ENCODE measurements at places on chromosomes 3 and 15.

GRCh38 chr15:36977659-36978058 is 122.7 kb downstream of the MEIS2 start:
- DNase-seq = no peak

- DNase-seq = no peak
These were observed 765.1 kb downstream of the ROBO1 start for GRCh38 chr3:79002465-79003372.

DNA sequence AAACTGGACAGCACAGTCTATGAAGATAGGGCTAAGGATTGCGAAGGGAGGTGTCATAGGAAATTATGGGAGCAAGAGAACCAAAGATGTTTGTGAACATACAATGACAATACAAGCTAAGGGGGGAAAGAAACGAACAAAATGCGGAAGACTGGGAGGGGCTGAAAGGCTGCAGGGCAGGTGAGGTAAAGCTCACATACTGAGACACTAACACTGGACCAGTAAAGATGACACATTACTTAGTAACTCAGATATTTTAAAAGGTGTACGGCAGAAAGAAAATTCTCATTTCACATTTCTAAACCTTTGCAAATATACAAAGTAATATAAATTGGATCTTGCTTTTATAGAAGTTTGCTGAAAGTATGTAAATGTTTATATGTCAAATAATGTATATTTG is 10.1 kb downstream of the CLDND1 start:
- DNase-seq = no peak

DNA sequence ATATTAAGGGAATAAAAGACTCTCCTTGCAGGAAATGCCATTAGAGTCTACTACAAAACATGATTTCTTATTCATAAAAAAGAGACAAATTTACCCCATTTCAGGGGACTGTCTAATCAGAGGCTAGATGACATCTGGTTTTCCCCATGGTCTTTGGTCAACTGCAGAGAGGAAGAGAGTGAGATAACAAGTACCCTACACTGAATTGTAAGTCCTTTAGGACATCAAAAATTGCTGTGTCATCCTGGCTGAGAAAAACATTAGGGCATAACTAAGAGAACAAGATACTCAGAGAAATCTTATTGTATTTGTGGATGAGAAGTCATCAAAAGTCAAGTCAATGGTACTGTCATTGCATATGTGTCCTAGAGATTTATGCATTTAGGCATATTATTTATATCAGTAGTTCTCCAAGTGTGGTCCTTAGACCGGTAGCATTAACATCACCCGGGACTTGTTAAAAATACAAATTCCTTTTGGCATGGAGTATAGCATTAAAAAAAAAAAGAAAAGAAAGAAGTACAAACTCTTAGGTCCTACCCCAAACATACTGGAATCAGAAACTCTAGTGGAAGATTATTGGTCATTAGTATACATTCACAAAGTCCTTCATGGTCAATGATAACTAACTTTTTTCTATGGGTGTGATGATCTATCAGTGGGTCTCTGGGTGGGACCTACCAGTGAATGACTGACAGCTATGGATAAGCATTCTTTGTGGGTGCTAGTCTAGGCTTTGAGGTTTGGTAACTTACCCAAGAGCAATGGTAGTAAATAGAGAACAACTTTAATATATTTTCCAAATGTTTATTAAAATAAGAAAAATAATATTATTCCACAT is 29.0 kb upstream of the TBC1D5 start:
- no peak for DNase-seq

GRCh38 chr15:85443593-85444087 is 63.2 kb downstream of the AKAP13 start:
- peak; percentile 33 for DNase-seq

- DNase-seq = no peak
These were observed 151.6 kb upstream of the CTDSPL start for GRCh38 chr3:37709946-37710640.

Measured in AG10803 (cell line).